ENCODE measurements at places on chromosomes 2 and 18.

DNA sequence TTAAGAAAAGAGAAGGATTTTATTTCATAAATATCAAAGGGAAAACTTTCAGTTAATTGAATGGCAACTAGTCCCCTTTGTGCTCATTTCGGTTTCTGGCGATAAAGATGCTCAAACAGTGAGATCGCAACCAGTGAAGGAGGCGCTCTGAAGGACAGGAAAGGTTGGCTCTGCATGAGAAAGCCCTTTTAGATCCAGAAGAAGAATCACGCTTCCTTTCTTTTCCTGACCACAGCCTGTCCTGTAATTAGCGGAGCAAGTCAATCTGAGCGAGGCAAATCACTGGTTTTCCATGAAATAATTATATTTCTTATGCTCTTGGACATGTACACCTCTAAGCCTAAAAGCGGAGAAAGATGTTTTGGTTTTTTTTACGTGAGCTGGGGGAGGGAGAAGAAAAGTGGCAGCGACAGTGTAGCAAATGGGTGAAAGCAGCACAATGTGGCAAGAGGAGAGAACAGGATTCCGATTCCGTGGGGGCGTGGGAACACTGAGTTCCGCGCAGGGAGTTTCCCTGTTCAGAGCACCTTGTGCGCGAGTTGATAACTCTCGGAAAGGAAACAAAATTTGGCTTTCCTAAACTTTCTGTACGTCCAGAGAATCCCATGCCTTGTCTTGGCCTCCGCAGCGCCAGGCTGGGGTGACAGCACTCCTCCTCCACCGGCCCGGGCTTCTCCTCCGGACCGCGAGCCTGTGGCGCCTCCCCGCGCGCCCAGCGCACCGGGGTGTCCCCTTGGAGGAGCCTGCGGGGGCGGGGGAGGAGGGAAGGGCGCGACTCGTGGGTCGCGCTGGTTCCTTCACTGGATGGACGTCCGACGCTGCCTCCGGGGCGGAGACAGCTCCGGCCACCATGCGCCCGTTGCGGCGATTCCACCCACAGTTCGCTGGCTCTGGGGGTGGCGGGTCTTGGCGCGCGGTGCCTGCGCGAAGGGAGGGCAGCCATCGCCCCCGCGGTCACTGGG, 620 bp upstream of the SLC9A2 start:
- no peak for DNase-seq

GRCh38 chr2:201842131-201842860, 36.0 kb downstream of the CDK15 start:
- DNase-seq: no peak

- no peak for DNase-seq
Measured at GRCh38 chr2:231627384-231628120, 34.9 kb downstream of the TEX44 start.

DNA sequence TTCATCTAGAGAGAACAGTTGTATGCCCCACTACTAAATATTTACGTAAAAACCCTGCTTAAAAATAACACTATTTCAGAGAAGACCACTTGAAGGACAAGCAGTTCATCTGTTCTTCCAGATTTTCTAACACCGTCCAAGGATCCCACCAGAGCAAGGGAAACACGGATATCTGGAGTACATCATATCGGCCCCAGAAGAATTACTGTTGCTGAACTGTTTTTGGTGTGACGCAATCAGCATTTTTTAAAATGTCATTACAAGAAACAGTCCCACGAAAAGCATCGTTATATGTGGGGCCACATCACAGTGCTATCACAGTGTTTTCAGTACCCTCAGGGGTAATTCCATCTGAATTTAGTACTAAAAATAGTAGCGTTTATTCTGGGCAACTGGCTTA, 134.5 kb upstream of the PKDCC start:
- DNase-seq: no peak

DNA sequence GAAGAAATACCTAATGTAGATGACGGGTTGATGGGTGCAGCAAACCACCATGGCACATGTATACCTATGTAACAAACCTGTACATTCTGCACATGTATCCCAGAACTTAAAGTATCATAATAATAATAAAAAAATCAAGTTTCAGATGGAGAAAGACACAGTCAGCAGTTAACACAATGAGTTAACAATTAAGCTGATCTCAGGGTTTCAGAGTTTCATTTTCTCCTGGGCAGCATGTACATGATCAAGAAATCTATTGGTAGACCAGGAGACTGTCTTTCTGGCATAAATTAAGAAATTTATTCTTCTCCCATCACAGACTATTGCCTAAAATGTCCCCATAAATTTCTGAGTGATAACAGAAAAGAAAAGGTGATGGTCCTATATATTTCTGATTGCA, 155.3 kb downstream of the RAD51AP2 start:
- DNase-seq: no peak

DNA sequence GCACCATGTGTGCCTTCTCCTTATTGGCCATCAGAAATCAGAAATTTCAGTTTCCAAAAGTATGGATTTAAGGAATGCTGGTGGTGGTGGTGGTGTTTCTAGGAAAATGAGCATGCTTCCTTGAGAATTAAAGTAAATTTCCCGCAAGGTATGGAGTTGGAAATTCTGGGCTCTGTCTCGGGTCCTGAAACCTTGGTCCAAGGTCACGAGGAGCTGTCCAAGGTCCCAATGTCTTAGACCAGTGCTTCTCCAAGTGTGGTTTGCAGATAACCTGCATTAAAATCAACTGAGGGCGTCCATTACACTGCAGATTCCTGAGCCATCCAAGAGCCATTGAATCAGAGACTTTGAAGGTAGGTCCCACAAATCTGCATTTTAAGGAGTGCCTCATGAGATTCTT, 210.9 kb upstream of the PKDCC start:
- DNase-seq: peak; percentile 28

DNA sequence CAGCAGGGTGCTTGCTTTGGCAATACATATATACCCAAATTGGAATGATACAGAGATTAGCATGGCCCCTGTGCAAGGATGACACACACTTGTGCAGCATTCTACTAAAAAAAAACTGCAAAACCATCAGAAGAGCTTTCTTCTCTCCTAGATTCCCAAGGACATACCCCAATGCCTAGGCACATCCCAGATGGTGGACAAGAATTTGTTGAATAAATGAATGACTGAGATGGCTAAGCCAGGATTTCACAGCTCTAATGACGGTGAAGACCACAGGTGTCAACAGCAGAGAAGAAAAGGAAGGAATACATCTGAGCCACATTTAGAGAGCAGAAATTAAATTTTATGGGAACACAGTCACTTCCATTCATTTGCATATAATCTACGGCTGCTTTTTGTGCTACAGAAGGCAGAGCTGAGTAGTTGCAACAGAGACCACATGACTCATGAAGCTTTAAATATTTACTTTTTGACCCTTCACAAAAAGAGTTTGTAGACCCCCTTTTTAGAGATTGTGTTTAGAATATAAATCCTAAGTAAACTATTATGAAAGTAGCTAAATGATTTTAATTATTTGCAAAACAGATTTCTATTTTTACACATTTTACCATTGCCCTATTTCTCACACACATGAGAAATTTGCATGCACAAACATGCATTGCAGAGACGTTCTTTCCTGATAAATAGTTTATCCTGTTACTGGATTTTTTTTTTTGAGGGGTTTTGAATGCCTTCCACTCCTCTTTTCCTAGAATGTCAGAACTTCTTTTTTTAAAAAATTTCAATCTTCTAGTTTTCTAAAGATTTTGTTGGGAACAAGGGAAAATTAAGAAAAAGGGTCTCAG, 119.0 kb downstream of the PMAIP1 start:
- DNase-seq: no peak

- DNase-seq: peak; percentile 60
Measured at GRCh38 chr2:241271706-241272302, 43.7 kb downstream of the HDLBP start.

DNA sequence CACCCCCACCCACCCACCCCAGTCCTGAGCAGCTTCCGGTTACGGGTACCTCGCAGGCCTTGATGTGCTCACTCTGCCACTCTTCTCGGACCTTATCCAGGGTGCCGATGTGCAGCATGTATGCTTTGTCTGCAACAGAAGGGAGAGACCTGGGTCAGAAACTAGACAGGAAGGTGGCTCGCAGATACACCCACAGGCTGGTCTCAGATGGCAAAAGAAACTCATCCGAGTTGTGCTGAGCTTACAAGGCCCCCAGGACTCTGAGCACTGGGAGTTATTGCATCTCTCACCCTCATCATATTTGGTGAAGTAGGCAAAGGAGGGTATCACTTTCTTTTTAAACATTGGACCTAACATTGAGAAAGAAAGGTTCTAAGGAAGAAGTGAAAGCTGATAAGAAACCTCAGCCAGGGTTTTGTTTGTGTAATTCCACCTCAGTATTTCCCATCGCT, 30.6 kb upstream of the EPG5 start:
- no peak for DNase-seq

GRCh38 chr18:60417946-60418345, 45.4 kb upstream of the MC4R start:
- DNase-seq: no peak

DNA sequence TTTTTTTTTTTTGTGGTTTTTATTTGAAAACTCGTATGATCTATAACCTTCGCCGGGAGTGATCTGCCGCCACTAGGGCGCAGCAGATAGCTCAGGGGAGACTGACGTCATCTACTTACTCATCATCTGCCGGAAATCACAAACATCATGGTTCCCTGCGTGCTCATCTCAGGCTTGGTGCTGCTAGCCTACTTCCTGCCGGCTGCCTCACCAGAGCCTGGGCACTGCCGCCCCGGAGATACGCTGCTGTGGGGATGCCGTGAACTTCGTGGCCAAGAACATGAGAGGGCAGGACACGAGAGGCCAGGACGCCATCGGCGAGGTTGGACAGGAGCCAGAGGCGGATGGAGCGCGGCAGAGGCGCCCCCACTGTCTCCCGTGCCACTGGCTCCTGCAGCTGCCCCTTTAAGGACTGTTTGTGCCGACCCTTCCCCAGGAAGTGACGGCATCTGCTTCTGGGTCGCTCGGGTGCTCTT, 68.8 kb downstream of the DOK6 start:
- DNase-seq: no peak

GRCh38 chr2:121160366-121160765, 124.6 kb downstream of the TFCP2L1 start:
- DNase-seq: no peak

DNA sequence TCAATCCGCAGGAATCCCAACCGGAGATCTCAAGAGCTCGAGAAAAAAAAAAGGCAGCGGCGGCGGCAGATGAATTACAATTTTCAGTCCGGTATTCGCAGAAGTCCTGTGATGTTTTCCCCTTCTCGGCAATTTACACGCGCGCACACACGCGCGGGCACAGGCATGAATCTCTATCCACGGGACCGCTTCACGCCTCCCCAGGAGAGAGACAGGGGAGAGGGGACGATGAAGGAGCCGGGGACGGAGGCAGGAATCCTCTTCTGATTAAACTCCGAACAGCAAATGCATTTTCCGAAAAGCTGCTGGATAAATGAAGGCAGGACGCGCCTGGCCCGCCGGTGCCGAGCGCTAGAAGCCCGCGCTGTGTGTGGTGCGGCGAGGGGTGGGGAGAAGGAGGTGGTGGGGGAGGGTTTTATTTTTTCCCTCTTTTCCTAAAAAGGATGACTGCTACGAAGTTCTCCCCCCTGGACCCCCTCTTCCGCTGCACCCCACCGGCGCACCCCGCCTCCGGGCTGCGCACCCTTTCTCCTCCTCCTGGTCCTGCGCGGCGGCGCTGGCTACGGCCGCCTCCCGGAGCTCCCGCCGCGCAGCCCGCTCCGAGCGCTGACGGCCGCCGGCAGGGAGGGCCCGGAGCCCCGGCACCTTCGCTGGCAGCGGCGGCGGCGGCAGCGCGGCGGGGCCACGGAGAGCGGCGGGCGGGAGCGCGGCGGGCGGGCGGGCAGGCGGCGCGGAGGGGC, at the start of gene BCL2:
TSS of gene BCL2 (minus strand) at position 387 of the 740 bp plus-strand sequence.
- no peak for DNase-seq

DNA sequence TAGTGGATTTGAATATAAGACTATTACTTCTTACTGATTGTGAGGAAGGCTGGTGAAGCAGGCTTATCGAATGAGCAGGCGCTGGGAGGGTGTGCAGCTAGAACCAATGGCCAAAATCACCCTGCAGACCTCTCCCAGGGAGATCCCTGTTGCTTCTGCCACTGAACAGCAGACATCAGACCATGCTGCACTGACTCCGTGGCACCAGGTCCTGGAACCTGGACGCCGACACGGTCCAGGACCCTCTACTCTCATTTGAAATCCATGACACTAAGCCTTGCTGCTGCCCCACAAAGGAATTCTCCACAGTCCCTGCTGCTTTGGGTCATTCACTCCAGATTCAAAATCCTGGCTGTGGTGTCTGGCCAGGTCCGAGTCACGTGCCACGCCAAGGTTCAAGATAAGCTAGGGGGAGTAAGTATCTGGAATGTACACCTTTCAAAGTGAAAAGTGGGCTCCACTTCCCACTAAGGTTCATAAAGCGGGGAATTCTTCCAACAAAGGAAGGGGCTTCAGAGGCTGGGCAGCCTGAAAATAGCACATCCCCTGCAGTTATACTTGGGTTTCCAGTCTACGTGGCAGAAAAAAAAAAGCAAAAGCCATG, 9.0 kb upstream of the YWHAQ start:
- DNase-seq: no peak

DNA sequence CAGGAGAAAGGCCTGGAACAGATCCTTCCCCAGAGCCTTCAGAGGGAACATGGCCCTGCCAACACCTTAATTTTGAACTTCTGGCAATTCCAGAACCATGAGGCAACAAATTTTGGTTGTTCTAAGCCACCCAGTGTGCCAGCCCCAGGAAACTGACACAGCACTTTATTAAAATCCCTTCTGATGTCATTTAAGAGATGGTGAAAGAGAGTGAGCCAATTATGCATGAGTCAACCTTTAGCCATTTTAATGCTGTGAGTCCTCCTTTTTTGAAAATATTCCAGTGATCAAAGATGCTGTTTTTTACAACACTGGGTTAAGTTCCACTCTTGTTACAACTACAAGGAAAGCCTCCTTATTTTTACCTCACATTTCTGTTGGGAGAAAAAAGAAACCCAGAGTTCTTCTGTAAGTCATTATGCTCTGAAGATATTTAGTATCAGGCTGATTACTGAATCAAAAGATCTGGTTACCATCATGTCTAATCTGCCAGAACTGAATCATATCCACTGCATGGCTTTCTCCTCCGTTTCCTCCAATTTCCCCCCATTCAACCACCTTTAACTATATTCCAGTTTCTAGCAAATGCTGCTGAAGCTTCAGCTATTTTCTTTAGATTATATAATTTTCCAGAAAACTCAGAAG, 235.4 kb downstream of the TXNL1 start:
- DNase-seq: peak; percentile 1

GRCh38 chr2:82748653-82749052, 1710.4 kb downstream of the SUCLG1 start:
- DNase-seq: no peak

GRCh38 chr2:120921457-120921856, 185.8 kb downstream of the GLI2 start:
- no peak for DNase-seq

DNA sequence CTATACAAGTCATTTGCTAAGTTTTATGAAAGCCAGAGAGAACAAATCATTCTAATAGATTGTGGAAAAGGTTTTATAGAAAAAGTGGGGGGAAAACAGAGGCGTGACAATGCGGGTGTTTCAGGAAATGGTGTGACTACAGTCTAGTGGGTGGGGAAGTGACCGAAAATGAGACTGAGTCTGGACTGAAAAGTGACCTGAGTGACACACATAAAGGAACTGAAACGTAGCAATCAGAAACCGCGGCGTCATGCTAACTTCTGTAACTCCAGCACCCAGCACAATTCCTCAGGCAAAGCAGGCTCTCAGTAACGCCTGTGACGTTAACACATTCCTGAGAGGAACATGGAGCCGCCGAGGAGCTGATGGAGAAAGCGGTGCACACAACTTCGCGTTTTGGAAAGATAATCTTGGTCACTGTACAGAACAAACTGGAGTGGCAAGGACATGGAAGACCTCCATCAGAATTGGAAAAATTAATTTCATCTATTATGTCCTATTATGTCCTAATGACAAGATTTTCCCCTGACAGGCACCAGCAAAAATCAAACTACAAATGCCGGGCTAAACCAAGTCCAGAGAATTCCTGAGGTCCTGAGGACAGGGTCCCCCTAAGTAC, 1.4 kb upstream of the CD226 start:
- no peak for DNase-seq
